ENCODE measurements at places on chromosomes 11 and 22.

GRCh38 chr22:31284281-31285155 lies 7.8 kb downstream of the PIK3IP1 start:
- DNase-seq = no peak

GRCh38 chr22:49012712-49013395 lies 814.8 kb downstream of the BRD1 start:
- no peak for DNase-seq

- DNase-seq = no peak
These were observed 43.6 kb downstream of the GALNT18 start for GRCh38 chr11:11577932-11578911.

- peak; percentile 48 for DNase-seq
These were observed 27.3 kb downstream of the STK33 start for GRCh38 chr11:8566613-8567210.

DNA sequence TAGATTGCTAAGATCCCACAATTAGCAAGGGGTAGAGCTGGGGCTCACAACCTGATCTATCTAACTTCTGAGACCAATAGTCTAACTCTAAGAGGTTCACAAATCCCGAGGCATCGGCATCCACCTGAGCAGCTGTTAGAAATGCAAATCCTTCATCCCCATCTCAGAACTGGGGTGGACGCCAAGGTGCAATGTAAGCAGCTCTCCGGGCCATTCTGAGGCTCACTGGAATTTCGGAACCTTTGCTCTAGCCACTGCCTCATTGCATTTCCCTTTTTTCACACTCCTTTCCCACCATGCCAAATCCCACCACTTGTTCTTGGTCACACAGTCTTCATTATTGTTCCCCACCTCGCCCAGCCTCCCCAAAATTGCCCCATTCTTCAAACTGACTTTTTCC lies 29.8 kb downstream of the MAML2 start:
- no peak for DNase-seq

GRCh38 chr11:133957900-133958299 lies 1.1 kb upstream of the IGSF9B start:
- DNase-seq = no peak

DNA sequence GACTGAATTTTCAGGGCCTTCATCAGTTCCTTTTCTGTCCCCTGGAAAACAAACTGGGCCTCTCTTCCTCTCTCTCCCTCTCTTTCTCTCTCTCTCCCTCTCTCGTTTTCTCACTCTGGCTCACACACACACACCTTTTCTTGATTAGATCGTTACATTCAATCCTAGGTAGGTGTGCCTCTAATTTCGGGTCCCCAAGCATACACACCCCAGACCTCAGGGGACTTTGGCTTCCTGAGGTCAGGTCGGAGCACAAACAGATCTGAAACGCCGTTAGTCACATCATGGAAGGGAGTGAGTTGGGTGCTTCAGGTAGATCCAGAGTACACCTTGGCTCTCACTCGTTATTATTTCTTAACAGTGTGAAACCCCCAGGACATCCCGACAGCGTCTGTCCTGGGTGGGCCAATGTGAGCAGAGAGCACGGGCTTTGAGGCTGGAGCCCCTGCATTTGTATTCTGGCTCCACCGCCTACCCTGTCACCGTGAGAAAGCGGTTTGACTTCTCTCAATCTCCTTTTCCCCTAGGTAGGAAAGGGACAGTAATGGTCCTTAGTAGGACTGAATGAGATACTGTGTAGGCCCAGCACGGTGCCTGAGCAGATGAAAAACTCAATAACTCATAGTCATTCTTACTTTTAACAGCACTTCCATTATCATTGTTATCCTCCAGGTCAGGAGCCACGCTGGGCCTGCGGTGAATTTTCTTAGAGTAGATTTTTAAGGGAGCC lies 37.3 kb upstream of the POU2AF1 start:
- no peak for DNase-seq

- DNase-seq = no peak
These were observed 341.9 kb upstream of the B3GAT1 start for GRCh38 chr11:134753771-134754520.

- DNase-seq = no peak
These were observed 40.9 kb upstream of the ETS1 start for GRCh38 chr11:128628325-128628673.

DNA sequence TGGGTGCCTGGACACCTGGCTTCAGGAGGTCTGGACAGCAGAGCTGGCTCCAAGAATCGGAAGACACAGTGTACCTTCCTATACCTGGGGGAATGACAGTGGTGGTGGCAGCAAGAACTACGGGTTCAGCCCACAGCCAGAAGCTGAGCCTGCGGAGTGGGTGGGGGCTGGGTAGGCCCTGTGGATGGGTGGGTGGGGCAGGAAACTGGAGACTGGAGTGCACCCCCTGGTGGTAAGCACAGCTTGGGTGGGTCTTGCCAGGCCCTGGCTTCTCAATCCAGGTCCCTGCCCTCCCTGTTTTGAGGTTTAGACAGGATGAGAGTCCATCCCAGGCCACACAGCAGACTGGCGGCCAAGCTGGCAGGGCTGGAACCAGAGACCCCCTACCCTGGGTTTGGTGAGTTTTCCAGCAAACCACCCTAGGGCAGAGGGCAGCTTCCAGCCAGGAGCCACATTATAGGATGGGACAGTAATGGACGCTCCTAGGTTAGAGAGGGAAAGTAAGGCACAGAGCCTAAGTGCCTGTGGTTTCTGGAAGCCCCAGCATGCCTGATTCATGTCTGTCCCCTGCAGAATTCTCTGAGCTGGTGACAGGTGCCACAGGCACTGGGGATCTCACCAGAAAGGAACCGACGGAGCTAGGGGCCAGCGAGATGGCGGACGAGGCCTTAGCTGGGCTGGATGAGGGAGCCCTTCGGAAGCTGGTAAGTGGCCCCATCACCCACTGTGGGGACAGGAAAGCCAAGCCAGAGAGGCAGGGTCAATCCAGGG lies 1.7 kb downstream of the SMTN start:
- DNase-seq = peak; percentile 64

DNA sequence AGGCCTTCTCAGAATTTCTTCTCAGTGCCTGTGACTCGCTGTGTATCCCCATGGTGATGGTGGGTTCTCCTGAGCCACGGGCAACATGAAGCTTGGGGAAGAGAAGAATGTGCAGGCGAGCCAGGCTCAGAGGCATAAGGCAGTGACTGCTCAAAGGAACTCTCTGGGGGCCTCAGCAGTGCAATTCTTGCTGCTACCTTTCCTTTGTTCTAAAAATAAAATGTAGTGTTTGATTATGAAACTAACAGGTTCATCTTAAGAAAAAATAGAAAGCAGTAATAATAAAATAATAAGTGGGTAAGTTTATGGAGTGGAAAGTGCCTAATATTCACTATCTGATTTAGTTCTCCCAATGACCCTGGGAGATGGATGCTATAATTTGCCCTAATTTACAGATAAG lies 46.7 kb downstream of the MEI1 start:
- DNase-seq = no peak

- DNase-seq = no peak
These were observed 8.4 kb downstream of the BLID start for GRCh38 chr11:122107566-122107965.
